ENCODE measurements at places on chromosomes 3 and 15. TPM values are rescaled to one million over a fixed set of nuclear protein-coding genes. Genes with fewer than 3 reads are reported as not detected.

DNA sequence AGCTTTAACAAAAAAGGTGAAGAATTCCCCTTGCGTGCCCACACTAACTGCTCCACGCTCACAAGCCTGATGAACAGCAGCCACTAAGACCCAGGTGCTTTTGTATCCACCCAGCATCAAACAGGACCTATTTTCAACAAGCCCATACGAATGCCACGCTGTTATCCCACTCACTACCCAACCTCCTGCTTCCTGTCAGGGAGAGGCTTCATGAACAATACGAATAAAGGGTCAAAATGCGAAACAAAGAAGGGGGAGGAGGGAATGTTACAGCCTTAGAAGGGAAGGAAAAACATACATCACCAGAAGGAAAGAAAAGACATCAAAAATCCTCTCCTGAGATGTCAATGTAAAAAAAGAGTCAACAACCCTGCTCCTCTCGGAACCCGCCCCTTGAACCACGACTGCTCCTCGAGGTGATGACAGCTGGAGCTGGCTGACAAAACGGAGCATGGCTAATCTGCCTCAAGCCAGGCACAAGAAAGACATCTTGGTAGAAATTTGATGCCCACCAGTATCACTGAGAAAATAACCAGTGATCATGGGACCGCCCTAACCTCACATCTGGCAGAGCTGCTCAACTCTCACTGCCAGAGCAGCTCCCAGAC lies 9.7 kb downstream of the ERC2 start:
- no peak overlapping the region for H3K4me3 ChIP-seq
- no peak overlapping the region for H3K27ac ChIP-seq
- H3K4me1 ChIP-seq = no peaks in the 10 kb centered on the region
- DNase-seq = no peak
- peaks cover 39% of the 10 kb centered on the region for H3K27me3 ChIP-seq
- no peaks in the 10 kb centered on the region for H3K36me3 ChIP-seq

DNA sequence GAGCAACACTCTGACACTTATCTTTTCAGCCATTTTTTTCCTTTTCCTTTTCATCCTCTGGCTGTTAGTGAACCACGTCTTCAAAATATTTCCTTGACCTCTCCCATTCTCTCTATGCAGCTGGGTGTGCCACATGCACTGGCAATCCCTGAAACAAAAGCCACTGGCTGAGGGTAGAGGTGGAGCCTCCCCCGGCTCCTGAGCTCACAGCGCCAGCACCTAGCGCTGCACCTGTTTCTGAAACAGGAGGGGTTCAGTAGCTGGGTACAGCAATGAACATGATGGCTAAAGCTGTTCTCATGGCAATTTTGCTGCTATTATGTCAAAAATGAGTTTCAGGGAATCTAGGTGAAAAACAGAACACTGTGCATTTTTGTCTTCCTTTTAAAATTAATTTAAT lies 314.7 kb upstream of the ATP10A start:
- H3K4me3 ChIP-seq = no peak overlapping the region
- no peak for DNase-seq
- no peaks in the 10 kb centered on the region for H3K36me3 ChIP-seq
- peaks cover 6% of the 10 kb centered on the region for H3K27me3 ChIP-seq

DNA sequence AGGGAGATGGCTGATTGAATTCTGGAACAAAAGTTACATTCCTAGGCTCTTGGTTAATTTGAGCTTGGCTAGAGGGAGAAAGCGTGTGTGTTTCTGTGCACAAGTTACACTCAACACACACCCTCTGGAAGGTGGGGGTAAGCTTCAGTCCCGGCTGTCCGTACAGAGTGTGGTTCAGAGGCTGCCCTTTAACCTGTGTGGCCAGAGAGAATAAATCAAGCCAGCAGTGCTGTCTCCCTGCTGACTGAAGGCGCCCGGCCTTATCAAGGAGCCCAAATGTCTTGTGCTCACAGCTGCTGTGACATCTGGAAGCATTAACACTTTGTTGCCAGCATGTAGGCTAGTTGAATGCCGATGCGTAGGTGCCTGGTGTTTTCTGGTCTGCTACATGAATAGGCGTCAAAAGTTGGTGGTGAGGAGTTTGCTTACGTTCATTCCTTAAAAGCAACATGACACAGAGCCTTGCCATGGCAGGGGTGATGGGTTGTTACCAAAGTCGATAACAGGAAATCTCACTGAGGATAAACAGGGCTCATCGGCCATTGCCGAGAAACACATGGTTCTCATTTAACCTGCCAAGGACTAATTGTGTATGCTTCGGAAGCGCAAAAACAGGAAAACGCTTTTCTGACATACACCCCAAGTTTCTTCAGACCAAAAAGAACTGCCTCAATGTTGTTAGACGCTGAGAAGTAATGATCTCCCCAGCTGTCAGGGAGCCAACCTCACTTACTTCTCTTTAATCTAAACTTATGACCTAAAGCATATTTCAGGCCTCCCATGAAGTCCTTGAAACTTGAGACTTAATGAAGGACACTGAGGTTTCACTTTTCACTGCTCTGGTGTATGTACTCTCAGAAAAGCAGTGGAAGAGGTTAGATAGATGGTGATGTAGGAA lies 95.8 kb upstream of the CTDSPL start:
- no peaks in the 10 kb centered on the region for H3K36me3 ChIP-seq
- H3K4me3 ChIP-seq = no peak overlapping the region
- no peak overlapping the region for H3K27ac ChIP-seq

- no peaks in the 10 kb centered on the region for H3K4me1 ChIP-seq
- no peaks in the 10 kb centered on the region for H3K27me3 ChIP-seq
These were observed 96.0 kb downstream of the ATP1B3 start for GRCh38 chr3:141972399-141972798.

DNA sequence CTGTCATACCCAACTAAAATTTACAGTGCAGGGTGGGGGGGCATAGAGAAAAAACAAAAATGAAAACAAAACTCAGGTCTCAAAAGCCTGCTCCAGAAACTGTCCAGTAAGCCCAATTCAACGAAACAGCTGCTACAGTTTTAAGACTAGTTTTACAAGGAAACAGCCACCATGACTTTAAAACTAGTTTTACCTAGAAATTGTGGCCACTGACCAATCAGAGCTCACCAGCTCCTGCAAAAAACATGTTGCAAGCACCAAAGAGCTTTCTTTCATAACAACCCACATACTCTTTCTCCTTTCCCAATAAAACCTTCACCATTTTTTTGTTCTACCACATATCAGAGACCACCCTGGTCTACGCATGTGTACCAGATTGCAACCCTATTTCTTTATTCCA lies 7.3 kb upstream of the CFAP91 start:
- H3K4me3 ChIP-seq = no peak overlapping the region
- peaks cover 12% of the 10 kb centered on the region for H3K4me1 ChIP-seq
- no peak overlapping the region for H3K27ac ChIP-seq
- H3K27me3 ChIP-seq = peaks cover 3% of the 10 kb centered on the region
- no peaks in the 10 kb centered on the region for H3K36me3 ChIP-seq
- no peak for DNase-seq

Gene FBXL22
- total RNA-seq = 0.43 TPM

All from activated naive CD4-positive, alpha-beta T cell treated with anti-CD3 and anti-CD28 coated beads for 36 hours (primary cell).